Stimulated activated CD4-positive, alpha-beta T cell treated with anti-CD3 and anti-CD28 coated beads, Interleukin-15, amount 100 ng/mL, for 1 hour (primary cell): ENCODE measurements at places on chromosomes 2 and 18.

- DNase-seq, result no peak
Measured at GRCh38 chr2:86436328-86436727, 4.8 kb upstream of the KDM3A start.

- no peak for DNase-seq
Measured at GRCh38 chr2:66069937-66070720, 364.8 kb upstream of the MEIS1 start.

DNA sequence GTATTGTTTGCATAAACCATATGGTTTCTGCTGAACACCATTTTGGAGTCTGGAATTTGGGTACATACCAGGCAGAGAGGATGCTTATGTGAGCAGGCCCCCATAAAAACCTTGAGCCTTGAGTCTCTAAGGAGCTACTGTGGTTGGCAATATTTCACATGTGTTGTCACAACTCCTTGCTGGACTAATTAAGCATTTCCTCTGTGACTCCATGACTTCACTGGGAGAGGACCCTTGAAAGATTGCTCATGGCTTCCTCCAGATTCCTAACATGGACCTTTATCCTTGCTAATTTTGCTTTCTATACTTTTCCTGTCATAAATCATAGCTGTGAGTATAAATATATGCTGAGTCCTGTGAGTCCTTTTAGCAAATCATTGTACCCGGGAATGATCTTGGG is 7.6 kb upstream of the COQ10B start:
- no peak for DNase-seq

DNA sequence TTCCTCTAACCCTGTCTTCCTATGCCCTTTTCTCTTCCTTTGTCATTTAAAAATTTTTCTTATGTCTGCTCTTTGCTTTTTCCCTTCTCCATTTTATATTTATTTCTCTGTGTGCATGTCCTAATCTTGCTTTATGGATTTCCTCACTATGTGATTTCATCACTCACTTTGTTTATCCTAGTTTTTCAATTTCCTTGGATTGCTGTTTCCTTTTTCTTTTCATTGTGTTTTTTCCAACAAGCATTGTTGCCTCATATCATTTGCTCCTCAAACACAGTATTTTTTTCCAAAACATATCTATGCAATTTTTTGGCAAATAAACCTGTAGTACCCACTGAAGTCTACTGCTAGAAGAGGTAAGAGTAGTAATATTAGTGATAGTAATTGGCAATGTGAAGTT is 67.4 kb upstream of the PNPT1 start:
- DNase-seq, result no peak

DNA sequence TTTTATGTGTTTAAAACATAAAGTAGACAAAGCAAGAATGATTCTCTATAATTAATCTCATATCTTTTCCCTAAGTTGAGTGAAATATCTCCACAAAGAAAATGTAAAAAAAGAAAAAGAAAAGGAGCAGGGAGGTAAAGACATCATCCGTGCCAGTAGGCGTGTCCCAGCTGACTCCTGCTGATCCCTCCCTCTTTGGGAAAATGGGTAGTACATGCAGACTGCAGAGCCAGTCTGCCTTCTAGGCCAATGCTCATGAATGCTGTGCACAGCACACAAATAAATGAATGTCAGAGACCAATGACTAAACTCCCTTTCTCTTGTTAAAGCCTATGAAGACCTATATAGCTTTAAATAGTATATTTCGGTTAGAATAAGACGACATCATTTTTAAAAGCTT is 64.7 kb downstream of the RAPH1 start:
- no peak for DNase-seq

DNA sequence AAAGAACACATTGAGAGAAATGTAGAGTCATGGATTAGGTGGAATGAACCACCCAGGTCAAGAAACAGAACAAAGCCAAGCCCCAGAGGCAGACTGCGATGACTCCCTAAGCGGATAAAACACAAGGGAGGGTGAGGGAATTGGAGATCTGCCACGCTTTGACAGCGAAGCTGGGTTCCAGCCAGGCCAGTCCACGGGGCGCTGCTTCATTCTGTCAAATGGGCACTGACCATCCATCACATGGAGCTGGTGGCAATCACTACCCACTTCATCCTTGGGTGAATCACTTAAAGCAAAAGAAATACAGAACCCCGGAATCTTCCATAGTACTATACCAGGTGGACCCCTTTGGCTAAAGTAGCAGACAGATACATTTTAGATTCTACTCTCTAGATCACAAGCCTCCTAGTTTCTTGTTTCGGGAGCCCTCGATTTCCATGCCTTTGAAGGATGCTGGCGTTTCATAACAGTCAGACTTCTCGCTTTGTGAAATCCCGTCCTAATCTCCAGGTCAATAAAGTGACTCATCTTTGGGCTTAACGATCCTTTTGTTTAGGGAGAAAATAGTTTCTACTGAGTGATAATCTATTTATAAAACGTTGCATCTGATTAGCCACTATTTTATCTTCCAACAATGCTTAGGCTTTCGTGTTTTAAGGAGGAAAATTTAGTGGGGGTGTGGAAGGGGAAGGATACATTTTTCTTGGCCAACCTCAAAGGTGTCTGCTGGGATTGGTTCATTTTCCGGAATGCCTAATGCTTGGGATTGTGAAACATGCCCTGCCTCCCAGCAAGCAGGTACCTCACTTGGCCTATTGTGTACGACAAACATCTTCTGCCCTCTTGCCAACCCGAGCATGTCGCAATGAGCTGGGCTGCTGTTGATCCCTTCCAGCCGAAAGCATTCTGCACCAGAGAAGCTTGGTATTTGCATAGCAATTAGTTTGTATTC is 44.1 kb upstream of the HDAC4 start:
- no peak for DNase-seq

- no peak for DNase-seq
Measured at GRCh38 chr18:1564793-1565192, 660.1 kb downstream of the ADCYAP1 start.

DNA sequence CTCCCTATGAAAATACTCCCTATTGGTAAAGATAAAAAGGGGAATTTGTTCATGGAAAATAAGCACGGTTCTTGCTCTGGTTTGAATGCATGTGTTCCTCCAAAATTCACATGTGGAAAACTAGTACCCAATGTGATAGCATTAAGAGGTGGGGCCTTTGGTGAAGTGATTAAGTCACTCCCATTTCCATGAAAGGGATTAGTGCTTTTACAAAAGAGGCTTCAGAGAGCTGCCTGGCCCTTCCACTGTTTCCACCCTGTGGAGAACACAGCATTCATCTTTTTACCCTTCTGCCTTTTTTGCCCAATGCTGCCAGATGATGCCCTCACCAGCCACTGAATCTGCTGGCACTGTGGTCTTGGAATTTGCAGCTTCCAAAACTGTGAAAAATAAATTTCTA is 666.8 kb downstream of the ARHGAP15 start:
- DNase-seq, result no peak

- DNase-seq, result no peak
Measured at GRCh38 chr2:144419218-144419617, 100.7 kb downstream of the ZEB2 start.

- DNase-seq, result no peak
Measured at GRCh38 chr2:42693688-42694479, 70.1 kb downstream of the OXER1 start.

GRCh38 chr18:50284255-50284885 is 3.0 kb upstream of the MBD1 start:
- DNase-seq, result no peak

- no peak for DNase-seq
Measured at GRCh38 chr2:207038299-207038698, 99.0 kb downstream of the CPO start.

DNA sequence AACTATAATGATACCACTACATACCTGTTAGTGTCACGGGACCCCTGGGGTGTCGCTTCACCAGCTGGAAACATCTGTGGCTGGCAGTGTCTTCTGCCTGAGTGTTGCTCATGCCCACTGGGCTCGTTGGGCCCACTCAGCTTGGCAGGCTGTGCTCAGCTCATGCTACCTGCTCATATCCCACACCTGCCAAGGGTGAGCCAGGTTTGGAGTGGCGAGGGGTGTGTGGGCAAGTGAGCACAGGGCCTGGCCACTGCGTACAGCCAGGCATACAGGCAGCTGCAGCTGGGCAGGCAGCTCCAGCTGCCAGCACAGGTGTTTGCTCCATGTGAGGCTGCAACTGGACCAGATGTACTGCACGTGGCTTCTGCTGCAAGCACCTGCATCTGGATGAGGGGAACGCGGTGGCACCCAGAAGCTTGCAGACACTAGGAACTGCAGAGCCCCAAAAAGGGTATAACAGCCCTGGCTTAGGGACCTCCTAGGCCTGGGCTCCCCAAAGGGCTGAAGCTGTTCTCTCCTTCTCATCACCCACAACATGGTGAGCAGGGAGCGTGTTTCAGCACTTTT is 70.1 kb downstream of the SUCLG1 start:
- no peak for DNase-seq

- no peak for DNase-seq
Measured at GRCh38 chr2:186125625-186126024, 360.4 kb upstream of the ZC3H15 start.

- no peak for DNase-seq
Measured at GRCh38 chr2:214127571-214127970, 283.3 kb upstream of the VWC2L start.

DNA sequence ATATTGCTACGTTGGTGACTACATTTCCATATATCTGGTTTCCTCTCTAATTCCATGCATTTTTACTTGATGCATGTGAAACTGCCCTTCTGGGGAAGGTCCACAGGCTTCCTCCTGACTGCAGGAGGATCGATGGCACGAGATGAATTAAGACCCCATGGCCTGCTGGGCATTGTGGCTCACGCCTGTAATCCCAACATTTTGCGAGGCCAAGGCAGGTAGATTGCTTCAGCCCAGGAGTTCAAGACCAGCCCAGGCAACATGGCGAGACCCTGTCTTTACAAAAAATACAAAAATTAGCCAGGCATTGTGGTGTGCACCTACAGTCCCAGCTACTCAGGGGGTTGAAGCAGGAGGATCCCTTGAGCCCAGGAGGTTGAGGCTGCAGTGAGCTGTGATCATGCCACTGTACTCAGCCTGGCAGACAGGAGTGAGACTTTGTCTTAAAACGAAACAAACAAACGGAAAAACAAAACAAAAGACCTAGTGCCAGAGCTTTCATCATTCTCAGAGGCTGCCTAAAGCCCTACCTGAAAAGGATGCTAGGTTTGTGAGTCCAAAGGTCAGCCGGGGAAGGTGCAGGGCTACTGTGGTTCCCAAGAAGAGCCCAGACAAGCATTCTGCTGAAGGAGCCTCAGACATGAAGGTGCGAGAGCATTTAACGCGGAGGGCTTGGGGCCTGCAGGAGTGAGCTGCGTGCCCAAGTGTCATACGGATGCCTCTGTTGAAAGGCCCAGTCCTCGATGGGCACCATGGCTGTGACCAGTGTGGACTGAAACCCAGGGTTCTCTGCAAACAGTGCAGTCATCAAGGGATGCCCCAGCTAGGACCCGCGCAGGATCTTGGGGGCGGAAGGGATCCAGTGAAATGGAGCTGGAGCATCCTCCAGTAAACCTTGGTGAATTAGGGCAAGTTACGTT is 21.6 kb downstream of the GPR55 start:
- no peak for DNase-seq

- DNase-seq, result no peak
Measured at GRCh38 chr18:21743166-21743832, 2.7 kb downstream of the MIB1 start.

GRCh38 chr2:197092431-197092830 is 165.9 kb upstream of the PGAP1 start:
- DNase-seq, result no peak

DNA sequence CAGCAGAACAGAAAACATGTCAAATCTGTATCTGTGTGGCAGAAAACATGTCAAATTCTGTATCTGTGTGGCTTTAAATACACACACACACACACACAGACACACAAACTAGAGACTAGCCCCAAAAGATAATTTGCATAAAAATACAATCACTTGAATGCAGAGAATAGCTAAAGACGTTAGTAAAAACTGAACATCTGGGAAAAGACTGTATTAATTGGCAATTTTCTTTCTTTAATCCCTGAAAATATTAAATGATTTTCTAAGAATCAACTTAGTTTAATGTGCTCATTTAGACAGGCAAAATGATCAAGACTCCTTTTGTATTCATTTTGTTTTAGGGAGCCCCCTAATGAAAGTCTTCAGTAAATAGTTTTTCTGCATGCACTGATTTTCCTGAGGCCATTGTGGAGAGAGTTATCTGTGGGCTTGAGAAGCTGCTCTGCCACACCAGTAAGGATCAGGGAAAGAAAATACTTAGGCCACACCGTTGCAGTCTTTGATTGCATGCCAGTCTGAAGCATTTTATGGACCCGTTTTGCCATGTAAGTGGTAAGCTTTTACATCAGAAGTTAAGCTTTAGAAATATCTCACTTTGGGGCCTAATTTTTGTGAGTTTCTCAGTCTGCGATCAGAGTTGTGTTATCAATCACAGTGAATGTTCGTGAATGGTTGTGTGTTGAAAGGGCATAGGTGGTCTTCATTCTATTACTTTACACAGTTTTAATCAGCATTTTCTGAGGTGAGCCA is 2.2 kb downstream of the SPATS2L start:
- DNase-seq, result no peak

GRCh38 chr2:127000937-127001336 is 102.2 kb downstream of the TEX51 start:
- DNase-seq, result no peak

- DNase-seq, result no peak
Measured at GRCh38 chr2:238987352-238987981, 139.6 kb downstream of the TWIST2 start.

GRCh38 chr2:129091620-129092019 is 773.0 kb upstream of the HS6ST1 start:
- DNase-seq, result no peak

DNA sequence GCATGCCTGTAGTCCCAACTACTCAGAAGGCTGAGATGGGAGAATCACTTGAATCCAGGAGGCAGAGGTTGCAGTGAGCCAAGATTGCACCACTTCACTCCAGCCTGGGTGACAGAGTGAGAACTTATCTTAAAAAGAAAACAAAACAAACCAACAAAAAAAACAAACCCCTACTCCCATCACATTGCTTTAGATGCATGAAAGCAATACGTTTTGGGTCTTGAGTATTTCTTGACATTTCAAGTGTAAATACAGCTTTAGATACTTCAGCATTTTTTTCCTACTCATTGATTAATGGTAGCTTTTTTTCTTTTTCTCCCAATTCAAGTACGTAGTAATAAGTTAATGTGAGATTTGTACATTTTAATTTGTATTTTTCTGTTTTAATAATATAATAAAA is 20.3 kb downstream of the RASGRP3 start:
- DNase-seq, result no peak

DNA sequence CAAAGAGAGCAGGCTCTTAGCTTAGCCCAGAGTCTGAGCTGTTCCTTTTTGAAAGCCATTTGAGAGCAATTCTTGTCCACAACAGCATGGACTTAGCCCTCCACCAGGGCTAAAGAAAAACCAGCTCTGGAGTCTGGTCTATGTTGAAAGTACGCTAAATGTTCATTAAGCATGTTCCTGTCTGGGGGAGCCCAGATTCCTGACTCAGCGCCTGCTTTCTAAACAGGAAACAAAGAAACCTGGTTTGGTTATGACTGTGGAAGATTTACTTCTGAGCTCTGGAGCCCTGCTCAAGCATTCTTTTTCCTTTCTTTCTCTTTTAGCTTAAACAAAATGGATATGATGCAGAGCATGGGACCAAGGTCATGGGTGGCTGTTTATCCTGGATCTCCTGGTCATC is 279.8 kb downstream of the RBM43 start:
- DNase-seq, result no peak
